LoVo (cell line): ENCODE measurements at places on chromosomes 2 and 18.

GRCh38 chr2:137316075-137316474 lies 550.7 kb downstream of the THSD7B start:
- DNase-seq = no peak

DNA sequence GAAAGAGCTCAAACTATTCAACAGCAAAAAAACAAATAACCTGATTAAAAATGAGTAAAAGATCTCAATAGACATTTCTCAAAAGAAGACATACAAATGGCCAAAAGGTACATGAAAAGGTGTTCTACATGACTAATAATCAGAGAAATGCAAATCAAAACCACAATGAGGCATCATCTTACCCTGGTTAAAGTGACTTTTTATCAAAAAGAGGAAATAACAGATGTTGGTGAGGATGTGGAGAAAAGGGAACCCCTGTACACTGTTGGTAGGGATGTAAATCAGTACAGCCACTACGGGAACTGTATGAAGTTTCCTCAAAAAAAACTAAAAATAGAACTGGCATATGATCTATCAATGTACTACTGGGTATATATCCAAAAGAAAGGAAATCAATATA lies 39.8 kb upstream of the TMEM163 start:
- DNase-seq = no peak

DNA sequence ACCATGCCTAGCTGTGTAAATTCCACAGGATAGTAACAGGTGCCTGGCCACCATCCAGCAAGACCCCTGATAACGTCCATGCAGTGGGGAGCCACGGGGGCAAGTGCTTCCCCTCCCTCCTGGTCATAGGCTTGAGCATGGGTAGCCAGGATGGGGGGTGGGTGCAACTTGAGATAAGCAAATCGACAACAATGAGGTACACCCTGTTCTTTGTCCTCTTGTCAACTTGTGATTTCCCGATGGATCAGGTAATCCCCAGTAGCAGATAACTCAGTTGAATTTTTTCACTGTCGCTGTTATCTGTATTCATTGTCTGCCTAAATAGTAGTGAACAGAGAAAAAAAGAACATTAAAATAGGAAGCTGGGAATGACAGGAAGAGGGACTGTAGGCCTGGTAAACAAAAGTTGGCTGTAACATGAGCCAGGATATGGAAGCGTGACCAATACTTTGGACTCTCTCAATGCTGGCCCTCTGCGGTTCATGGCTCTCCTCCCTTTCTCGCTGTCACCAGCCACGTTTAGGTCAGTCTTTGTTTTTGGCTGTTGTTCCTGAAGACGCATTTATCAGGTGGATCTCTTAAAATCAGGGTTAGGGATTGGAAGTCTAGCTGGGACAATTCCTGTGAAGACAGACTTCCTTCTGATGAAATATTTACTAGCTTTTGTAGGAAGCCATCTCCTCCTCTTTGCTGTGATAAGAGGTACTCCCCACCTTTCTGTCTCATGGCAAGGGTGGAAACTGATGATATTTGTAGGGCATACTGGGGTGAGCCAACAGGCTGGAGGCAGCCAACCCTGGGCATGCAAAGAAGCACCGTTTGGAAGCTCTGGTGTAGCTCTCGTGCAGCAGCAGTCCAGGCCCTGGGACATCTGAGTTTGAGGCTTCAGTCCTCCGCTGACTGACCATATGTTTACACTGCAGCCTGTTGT lies 42.4 kb downstream of the TCF7L1 start:
- DNase-seq = no peak

DNA sequence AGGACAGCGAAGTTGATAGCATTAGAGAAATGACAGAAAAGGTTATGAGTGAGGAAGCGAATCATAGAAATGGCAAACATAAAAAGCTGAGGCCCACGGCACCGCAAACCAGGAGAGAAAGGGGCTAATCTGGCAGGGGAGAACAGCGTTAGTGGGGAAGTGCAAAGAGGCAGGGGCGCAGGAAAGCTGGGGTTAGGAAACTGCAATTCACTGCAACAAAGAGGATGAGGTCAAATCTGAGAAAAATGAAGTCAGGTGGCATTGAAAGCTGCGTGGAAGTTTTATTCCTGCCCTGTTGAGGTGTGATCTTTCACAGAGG lies 653 bp upstream of the ABI2 start:
- no peak for DNase-seq

- peak; percentile 21 for DNase-seq
These were observed 9.0 kb upstream of the CREG2 start for GRCh38 chr2:101396316-101396717.

GRCh38 chr2:20196657-20197161 lies 28.2 kb downstream of the SDC1 start:
- no peak for DNase-seq

- DNase-seq = no peak
These were observed 68.5 kb upstream of the ITGA6 start for GRCh38 chr2:172358691-172359556.

DNA sequence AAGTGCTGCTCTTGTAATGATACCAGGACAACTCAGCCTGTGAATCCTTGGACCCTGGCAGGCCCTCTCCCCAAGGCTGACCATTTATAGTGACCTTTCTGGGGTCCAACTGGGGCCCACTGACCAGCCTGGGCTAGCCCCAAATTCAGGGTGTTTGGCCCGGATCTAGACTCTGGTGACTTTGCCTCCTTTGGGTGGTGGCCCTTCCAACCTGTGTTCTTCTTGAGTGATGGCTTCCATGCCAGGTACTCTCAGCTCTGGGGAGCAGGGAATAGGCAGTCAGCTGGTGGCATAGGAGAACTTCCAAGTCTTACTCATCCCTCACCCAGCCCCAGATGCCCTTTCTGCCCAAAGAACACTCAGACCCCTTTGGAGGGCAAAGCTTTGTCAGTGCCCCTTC lies 10.3 kb downstream of the MYO7B start:
- DNase-seq = no peak

DNA sequence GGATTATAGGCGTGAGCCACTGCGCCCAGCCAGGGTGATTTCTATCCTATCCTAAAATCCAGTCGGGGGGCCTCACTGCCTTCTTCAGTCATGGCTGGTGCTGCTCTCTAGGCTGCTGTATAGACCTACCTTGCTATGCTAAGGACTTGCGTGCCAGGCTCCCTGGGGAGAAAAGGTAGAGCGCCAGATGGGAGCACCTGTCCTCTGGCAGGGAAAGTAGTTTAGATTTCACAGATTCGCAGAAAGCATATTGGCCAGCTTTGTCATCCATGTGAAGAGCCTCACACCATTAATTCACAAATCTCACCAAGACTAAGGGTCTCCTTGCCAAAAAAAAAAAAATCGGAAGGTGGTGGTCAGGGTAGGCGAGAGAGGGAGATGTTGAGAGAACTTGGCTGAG lies 217.6 kb downstream of the ATAD2B start:
- DNase-seq = no peak

DNA sequence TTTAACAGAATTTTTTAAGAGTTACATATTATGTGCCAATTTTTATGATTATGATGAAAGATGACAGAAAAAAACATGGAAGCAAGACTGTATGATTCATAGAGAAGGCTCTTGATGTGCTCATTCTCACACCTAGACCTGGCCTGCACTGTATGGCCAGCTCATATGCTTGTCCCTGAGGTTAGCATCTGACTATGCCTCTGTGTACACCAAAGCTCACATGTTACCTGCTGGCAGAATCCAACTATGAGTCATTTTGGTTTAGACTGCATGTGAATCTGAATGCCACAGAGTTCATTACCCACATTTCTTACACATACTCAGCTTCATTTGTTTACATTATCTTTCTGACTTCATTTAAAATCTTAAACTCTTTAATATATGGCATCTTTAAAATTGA lies 139.0 kb downstream of the DSC3 start:
- DNase-seq = no peak

GRCh38 chr18:79577451-79578395 lies 101.9 kb upstream of the CTDP1 start:
- no peak for DNase-seq

GRCh38 chr2:47190188-47190881 lies 35.2 kb upstream of the STPG4 start:
- no peak for DNase-seq

DNA sequence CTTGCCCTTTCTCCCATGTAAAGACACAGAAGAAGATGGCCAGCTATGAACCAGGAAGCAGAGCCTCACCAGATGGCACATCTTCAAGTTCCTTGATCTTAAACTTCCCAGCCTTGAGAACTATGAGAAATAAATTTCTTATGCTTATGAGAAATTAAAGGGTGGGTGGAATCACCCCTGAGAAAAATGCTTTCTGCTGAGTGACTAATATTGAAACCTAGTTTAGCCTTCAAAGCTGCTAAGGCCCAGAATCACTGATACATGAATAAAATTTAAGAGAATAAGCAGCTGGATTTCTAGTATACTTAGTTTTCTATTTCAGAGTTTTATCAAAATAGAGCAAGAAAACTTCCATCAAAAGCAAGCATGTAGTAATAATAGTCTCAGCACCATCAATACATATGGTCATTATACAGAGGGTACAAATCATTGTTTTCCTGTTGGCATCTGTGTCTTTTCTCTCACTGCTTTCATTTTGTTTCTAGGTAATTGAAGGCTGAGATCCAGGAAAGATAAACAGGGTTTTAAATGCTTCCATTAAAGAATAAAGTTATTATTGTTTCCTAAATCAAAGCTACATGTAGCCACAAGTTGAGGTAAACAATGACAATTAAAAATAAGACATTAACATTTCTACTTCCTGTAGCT lies 53.3 kb upstream of the COL5A2 start:
- no peak for DNase-seq

- no peak for DNase-seq
These were observed 173.8 kb downstream of the TRIB2 start for GRCh38 chr2:12890481-12890991.

DNA sequence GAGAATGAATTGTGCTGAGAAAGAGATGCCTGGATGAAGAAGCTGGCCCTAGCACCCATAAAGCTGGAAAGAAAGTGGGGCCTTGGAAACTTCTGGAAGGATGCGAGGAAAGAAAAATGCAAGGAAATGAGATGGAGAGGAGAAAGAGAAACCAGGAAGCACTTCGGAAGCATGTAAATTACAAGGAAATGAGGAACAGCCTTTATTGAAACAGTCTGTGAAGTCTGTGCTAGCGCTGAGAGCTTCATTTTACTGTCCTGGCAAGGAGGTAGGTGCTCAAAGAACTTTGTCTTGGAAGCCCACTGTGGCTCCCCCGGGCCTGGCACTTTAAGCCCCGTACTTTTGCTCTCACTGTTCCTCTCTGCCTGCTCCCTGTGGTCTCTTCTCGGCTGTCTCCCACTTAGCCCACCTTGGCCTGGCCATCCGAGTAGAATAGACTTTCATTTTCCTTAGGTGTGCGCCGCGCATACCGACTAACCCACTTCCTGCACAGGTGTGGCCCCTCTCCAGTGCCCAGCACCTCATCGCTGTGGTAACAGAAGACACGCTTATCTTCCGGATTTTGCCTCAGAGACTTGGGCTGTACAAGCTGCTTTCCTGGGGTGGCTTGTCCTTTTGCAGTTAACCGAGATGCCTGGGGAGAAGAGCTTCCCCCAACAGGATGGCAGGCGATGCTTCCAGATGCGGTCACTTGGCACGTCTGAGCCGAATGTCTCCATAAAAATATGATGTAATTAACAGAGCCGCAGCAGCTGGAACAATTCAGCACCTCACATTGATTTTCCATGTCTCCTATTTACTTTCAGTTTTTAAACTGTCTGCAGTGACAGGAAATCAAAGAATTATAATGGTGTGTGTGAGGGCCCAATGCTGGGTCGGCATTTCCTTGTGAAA lies 199.6 kb downstream of the HRH4 start:
- DNase-seq = peak; percentile 19

DNA sequence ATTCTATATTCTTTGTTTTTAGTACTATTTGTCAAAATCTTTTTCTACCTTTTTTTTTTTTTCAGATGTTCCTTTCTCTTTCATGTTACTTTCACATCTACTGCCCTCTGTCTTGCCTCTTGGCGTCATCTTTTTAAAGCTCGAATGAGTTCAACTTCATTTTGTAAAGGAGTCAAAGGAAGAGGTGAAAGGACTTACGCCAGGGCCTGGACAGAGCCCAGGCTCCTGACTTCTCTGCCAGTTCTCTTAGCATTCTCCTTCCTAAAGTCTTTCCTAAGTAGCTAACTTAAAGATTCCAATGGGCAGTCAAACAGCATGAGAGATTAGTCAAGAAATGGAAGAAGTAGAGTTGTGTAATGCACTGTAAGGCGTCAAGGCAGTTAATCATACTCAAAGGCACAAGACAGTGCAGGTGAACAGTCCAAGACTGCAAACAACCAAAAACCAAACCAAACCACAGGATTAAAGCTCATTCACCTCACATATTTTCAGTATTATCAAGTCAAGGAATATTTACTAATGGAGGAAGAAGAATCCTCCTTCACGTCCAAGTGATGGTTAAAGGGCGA lies 301.7 kb downstream of the TCF4 start:
- no peak for DNase-seq

GRCh38 chr2:185802926-185803325 lies 64.3 kb downstream of the FSIP2 start:
- DNase-seq = no peak

GRCh38 chr2:1233281-1233680 lies 180.0 kb upstream of the TPO start:
- no peak for DNase-seq

- DNase-seq = no peak
These were observed 166.8 kb downstream of the CAMKMT start for GRCh38 chr2:44528595-44528994.

- no peak for DNase-seq
These were observed 371.8 kb upstream of the HS6ST1 start for GRCh38 chr2:128690431-128690830.

DNA sequence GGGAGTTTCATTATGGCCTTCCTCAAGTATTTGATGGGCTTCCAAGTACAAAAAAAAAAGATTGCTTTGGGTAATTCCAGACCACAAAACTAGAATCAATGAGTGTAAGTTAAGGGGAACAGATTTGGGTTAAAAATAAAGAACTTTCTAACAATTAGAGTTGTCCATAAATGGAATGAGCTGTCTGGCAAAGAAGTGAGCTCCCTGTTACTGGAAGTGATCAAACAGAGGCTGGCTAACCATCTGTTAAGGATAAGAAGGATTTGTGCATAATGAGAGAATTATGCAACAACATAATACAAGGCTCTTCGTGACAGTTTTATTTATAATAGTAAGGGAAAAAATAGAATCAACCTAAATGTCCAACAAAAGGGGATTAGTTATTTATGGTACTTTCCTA lies 44.6 kb upstream of the ACVR1 start:
- no peak for DNase-seq

GRCh38 chr2:196592911-196593881 lies 46.3 kb upstream of the CCDC150 start:
- DNase-seq = peak; percentile 38

DNA sequence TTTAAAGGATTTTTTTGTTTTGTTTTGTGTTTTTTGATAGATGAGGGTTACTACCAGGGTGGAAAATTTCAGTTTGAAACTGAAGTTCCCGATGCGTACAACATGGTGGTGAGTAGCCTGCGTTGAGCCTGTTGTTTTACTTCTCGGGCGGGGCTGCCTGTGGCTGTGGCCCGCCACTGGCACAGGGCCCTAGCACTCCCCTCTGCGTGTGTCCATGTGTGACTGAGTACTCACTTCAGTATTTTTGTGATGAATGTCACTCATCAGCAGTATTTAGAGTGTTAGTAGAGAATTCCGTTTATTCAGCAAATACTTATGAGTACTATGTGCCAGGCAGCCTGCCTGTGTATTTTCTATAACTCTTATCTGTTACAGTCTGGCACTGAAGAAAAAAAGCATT lies 44.3 kb upstream of the SCLY start:
- no peak for DNase-seq

- no peak for DNase-seq
These were observed 5.8 kb upstream of the ITGAV start for GRCh38 chr2:186584053-186584452.

- no peak for DNase-seq
These were observed 28.3 kb downstream of the MYO3B start for GRCh38 chr2:170206246-170206645.
